ENCODE measurements at places on chromosomes 16 and 17.

- DNase-seq: no peak
These were observed 67.3 kb downstream of the PHKB start for GRCh38 chr16:47528431-47528830.

DNA sequence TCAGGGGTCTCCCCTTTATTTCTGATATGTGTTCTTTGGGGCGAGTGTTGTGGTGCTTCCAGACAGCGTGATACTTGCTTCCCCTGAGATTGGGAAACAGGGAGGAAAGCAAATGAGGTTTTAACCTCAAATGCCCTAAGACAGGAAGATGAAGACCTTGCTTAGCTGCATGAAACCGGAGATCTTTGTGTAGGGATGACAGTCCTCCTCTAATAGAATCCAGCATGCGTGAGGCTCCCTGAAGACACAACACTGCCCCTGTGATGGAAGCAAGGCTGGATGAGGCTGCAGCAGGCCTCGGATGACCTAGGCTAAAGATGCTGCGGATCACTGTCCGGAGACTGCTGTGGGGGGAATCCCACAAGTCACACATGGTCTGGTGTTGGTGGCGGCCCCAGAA, 491.0 kb downstream of the CDH13 start:
- DNase-seq: no peak

GRCh38 chr17:70268383-70268782, 99.1 kb downstream of the KCNJ2 start:
- no peak for DNase-seq

DNA sequence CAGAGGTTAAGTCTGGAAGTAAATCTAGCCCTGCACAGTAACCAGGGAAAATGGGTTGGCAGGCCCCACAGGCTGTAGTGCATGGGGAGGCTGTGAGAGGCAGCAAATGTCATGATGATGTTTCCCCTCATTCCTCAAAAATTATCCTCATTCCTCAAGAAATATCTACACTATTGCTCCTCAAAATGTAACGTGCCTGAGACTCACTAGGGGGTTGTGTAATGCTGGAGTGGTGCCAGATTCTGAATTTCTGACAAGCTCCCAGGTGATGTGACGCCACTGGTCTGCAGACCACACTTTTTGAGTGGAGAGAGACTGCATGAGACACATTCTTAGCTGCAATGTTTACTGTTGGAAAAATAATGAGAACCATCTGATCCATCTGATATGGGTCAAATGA, 1.2 kb upstream of the MPP3 start:
- no peak for DNase-seq

- no peak for DNase-seq
These were observed 18.0 kb downstream of the ZC3H7A start for GRCh38 chr16:11779074-11779473.

Data from NCI-H2081 (cell line).